ENCODE measurements at places on chromosomes 4 and X. TPM values are rescaled to one million over a fixed set of nuclear protein-coding genes. Genes with fewer than 3 reads are reported as not detected.
A peak's percentile ranks its signal among the peaks of the same experiment; 100 is the strongest.

The CXCL5 gene
- 0.12 TPM for polyA plus RNA-seq

- DNase-seq = peak; percentile 20
Measured at GRCh38 chr4:187606581-187606980, 389.0 kb upstream of the ZFP42 start.

DNA sequence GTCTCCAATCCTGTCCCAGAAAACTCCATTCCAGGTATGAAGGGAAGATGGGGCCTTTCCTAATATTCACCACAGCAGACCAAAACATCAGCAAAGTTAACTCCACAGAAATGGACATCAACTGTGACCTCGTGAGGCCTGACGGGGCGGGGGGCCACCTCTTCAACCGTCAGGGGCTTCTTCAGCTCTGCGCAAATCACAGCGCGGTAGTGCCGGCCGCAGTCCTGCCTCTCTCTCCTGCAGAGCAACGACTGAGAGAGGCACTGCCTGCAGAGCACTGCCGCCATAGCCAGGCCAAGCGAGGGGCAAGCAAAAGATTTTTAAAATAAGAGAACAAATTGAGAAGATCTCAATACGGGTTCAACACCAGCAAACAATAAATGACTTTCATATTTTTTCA lies 226.2 kb downstream of the STPG2 start:
- DNase-seq = no peak

GRCh38 chr4:20944961-20945360 lies 244.7 kb downstream of the PACRGL start:
- DNase-seq = no peak

Measured in left kidney (tissue), 8 donors.